ENCODE measurements at places on chromosomes 5 and 9.
A peak's percentile ranks its signal among the peaks of the same experiment; 100 is the strongest.

- no peak for DNase-seq
Observed at GRCh38 chr9:16575142-16575985, 295.1 kb downstream of the BNC2 start.

DNA sequence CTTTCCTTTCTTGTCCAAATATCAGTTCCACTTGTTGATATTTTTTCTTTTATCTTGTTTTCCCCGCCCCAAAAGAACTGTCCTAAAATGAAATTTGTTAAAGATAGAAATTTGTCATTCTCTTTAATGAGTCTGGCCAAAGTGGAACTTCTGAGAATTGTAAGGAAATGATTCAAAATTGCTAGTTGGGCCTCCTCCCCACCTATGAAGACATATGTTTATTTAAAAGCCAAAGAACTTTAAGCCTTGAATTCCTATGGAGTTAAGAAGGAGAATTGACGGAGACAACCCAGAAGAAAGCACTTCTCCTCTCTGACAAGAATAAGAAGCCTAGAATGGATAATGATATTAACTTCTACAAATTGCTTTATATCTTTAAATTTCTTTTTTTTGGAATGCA, 59.1 kb upstream of the ALDH1A1 start:
- no peak for DNase-seq

GRCh38 chr9:84754461-84754860, 84.9 kb downstream of the NTRK2 start:
- DNase-seq, result peak; percentile 94

DNA sequence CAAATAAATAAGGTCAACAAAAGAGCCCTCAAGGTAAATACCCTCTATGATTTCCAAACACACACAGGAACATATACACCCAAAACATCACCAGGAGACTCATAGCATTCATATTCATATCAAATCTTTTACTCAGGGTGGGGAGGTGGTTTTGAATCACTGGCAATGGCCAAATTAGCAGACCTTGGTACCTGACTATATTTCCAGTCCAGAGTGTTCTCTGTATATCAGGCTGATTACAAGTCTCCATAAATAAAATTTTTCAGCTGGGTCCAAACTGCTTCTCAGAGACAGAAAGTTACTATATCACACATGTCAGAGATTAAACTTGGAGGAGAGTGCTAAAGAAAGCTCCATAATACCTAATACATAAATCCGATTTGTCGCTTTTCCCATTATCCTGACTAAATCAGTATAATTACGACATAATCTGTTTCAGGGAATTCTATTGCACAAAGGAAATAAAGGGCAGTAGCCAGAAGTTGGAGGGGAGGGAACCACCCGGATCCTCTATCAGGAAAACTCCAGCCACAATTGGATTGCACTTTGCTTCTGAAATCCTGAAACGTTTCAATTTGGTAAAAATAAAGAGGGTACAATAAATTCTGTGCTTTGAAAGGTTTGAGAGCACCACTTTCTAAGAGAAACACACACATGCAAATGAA, 7.0 kb upstream of the GOLGA1 start:
- DNase-seq, result no peak

- peak; percentile 76 for DNase-seq
Observed at GRCh38 chr9:5455181-5455580, 4.8 kb downstream of the CD274 start.

DNA sequence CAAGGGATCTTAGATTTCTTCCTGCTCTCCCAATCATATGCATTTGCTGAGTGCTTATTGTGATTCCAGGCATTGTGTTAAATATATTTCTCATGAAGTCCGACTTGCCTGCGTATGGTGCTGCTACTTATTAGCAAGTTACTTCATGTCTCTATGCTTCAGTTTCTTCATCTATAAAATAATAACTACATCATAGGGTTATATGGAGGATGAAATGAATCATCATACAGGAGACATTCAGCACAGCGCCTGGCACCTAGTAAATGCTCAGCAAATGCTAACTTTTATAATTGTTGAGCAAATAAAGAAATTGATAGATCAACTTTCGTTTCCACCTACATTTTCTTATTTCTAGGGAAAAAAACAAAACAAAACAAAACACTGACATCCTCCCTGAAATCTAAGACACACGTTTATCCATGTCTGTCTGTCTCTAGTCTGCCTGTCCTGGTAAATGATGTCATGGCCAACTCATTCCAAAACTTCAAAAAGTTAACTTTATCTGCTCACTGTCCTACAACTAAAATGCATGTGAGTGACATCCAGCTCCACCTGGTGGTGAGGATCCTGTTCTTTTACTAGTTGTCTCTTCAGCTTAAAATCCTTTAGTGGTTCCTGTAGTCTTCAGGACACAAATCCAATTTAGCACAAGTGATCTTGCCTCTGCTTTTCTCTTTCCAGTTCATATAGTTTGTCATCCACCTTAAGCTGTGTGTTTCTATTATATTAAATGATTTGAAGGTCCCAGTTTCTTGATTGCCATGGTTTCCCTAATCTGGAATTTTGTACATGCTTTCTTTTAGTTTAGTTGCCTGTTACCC, 27.7 kb downstream of the PPP3R2 start:
- DNase-seq, result peak; percentile 40

GRCh38 chr9:136349546-136349945, 14.0 kb downstream of the DNLZ start:
- DNase-seq, result no peak

DNA sequence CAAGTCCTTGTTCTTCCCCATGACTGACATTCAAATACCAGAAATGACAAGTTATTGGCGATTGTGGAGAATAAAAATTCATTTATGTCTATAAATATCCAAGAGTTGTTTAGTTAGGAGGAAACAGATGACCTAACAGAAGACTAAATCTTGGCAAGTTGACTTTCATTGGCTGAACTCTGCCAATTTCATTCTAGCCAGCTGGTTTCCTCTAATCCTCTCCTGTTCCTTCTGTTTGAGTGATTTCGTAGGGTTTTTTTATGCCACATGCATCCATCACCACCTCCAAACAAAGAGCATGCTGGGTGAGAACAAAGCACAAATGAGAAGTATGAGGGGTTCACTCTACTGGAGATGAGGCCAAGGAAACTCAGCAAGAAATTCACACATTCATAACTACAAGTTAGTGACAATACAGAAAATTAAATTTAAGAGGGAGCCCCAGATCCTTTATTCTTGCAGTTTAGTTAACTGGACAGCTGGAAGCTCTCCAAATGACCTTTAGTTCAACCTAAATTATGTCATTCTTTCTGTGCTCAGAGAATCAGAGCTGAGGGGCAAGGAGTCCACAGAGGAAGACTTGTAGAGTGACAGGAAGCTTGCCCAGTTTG, 932.0 kb downstream of the TLE4 start:
- DNase-seq, result peak; percentile 8

DNA sequence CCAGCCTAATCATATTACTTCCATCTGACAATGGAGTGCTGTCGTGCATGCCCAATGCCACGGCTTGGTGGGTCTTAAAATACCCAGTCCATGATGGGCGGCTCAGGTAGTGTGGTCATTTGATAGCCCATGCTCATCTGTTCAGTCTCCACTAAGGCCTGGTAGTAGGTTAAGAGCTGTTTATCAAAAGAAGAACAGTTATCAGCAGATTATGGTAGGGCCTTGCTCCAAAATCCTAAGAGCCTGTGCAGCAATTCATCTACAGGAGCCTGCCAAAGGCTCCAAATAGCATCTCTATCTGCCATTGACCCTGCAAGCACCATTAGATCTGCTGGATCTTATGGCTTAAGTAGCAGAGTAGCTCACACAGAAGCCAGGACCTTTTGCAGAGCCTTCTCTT, 21.8 kb upstream of the NTRK2 start:
- DNase-seq, result no peak

- peak; percentile 13 for DNase-seq
Observed at GRCh38 chr5:80686757-80687156, 32.0 kb upstream of the DHFR start.

DNA sequence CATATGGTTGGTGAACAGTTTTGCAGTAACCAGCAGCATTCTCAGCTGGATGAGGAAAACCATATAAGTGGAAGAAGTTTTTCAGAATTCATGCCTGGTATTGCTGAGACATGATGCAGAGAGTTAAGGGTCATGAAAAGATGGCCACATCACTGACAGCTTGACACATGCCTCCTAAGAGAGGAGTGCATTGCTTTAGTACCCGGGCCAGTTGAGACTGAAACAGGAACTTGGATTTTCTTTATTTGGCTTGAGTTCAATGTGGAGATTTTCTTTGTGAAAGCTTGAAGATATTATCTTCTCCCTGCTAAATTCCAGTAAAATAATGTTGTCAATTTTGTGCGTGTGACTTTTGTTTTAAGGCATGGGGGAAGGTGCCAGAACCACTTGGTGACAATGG, 35.8 kb downstream of the HACD4 start:
- DNase-seq, result no peak

GRCh38 chr5:1552521-1553255, 28.9 kb upstream of the LPCAT1 start:
- no peak for DNase-seq

GRCh38 chr5:1017691-1018455, 9.3 kb downstream of the NKD2 start:
- DNase-seq, result no peak

DNA sequence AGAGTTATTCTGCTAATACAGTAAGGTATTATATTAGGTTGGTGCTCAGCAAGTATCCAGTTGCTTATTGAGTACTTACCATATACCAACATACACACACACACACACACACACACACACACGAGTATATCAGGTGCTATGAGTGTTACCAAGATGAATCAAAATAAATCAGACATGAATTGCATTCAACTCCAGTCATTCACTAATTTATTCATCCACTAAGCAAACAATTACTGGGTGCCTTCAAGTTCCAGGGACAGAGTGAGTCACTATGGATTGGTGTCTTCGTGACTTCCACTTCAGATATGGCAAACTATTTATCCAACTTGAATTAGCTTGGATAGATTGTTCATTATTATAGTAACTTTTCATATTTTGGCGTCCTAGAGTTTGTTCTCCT, 140.7 kb upstream of the SLC44A1 start:
- no peak for DNase-seq

DNA sequence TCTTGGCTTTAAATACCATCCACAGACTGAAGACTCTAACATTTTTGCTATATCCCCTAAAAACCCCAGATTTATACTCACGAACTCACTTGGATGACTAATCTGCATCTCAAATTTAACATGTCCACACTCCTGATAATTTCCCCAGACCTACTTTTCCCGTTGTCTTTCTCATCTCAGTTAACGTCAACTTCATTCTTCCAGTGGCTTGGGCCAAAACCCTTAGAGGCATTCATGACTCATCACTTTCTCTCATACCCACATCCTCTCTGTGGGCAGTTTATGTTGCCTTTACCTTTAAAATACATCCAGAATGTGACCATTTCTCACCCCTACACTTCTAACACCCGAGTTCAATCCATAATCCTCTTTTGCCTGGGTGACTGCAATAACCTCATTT, 96.7 kb downstream of the EDIL3 start:
- DNase-seq, result peak; percentile 87

DNA sequence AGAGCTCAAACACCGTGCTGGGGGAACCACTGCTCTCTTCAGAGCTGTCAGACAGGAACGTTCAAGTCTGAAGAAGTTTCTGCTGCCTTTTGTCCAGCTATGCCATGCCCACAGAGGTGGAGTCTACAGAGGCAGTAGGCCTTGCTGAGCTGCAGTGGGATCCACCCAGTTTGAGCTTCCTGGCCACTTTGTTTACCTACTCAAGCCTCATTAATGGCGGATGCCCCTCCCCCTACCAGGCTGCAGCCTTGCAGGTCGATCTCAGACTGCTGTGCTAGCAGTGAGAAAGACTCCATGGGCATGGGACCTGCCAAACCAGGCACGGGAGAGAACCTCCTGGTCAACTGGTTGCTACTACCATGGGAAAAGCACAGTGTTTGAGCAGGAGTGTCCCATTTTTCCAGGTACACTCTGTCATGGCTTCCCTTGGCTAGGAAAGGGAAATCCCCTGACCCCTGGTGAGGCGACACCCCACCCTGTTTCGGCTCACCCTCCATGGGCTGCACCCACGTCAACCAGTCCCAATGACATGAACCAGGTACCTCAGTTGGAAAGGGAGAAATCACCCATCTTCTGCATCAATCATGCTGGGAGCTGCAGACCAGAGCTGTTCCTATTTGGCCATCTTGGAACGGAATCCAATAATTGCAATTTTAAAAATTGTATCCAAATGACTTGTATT, 246.9 kb upstream of the ADAMTS16 start:
- DNase-seq, result no peak

DNA sequence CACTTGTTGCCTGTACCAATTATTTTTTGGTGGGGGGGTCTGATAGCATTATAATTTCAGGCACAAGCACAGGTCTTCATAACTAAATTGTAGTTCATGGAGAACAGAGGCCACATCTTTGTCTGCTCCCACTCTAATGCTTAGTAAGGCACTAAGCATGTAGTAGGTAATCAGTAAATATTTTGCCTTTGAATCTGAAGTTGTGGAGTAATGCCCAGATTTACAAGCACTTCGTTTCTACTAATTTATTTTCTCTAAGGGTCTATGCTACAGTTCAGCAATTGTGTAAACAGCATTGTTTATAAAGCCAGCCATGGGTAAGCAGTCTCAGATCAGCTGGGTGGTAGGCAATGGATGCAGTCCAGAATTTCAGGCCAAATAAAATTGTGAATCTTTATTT, 78.6 kb downstream of the GRIA1 start:
- peak; percentile 24 for DNase-seq

GRCh38 chr5:151492729-151493128, 45.3 kb downstream of the SLC36A1 start:
- DNase-seq, result peak; percentile 69

DNA sequence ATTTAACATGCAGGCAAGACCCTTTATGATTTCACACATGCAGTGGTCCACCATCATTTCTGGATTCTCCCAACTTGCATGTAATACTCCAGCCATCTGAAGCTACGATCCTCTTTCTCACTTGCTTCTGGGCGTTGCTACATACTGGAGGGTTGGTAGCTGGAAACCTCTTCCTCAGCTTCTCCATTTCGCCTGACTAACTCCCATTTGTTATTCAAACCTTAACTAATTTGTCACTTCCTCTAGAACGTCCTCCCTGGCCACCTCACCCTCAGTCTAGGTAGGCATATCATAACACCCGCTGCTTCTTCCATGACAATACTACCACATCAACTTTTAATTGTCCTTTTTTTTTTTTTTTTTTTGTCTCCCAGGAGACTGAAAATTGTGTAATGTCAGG, 72.6 kb upstream of the EQTN start:
- no peak for DNase-seq

- DNase-seq, result no peak
Observed at GRCh38 chr5:180558232-180558631, 33.1 kb downstream of the SCGB3A1 start.

GRCh38 chr9:86534572-86535258, 180.5 kb upstream of the TUT7 start:
- peak; percentile 91 for DNase-seq

GRCh38 chr5:142222866-142223558, 101.8 kb downstream of the SPRY4 start:
- DNase-seq, result no peak

GRCh38 chr5:6543830-6544560, 88.8 kb downstream of the NSUN2 start:
- no peak for DNase-seq

GRCh38 chr5:151717416-151717815, 30.7 kb upstream of the SPARC start:
- peak; percentile 54 for DNase-seq
